CD8-positive, alpha-beta memory T cell (primary cell): ENCODE measurements at places on chromosomes 16 and 17.

DNA sequence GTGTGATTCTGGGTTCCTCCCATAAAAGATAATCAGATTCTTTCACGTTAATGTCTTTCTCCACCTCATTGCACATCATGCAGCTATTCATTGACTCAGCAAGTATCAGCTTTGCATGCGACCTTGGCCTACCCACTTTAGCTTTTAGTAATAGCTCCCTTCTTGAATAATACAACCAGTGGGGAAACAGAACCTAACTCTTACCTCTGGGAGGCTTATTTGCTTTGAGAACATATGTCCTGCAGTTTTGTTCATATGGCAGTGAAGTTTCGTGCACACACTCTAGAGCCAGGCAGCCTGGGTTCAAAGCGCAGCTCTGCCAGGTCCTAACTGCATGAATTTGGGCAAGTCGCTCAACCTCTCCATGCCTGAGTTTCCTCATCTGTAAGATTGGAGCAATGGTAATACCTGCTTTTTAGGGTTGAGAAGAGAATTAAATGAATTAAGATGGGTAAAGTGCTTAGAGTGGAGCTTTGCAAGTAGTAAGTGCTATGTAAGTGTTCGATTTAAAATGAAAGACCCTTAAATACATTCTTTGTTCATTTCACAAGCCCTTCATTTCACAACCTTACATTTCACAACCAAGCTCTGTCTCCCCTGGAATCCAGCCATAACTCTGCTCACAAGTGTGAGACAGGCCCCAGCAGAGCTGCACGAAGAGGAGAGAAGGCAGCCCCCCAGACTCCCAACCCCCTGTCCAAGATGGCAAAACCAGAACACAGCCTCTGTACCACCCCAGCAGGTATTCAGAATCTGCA, 29.3 kb downstream of the MAPT start:
- no peak for DNase-seq

- no peak for DNase-seq
These were observed 409.7 kb upstream of the CDH8 start for GRCh38 chr16:62445909-62446308.

GRCh38 chr16:79204486-79204885, 396.1 kb downstream of the MAF start:
- DNase-seq: no peak

GRCh38 chr16:86287664-86288201, 222.6 kb upstream of the FOXF1 start:
- no peak for DNase-seq

DNA sequence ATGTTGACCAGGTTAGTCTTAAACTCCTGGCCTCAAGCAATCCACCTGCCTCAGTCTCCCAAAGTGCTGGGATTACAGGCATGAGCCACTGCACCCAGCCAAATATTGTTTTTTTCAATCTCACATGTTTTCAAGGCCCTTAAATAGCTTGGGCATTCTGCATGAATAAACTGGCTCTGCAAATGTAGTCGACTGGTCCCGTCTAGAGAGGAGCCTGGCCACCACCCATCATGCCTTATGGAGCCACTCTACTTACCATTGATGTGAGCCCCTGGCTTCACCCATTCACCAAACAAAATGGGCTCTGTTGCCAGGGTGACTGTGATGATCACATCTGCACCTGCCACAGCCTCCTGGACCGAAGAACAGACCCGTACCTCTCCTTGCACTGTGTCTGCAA, 10.8 kb downstream of the CRYM start:
- no peak for DNase-seq

DNA sequence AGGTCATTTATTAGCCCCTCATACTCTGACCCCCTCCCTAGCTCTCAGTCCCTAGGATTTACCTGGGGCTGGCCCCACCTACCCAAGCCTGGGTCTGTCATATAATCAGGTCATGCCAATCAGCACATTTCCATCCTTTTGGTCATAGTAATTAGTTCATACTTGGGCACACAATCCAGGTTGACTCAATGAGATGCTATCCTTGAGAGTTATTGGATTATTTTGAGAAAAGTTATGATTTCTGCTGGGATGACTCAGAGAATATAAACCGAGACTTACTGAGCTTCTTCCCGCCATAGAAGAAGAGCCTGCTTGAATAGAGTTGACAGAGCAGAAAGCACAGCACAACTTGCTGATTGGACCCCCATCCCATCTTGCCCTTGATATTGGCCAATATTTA, 331.5 kb downstream of the CBLN1 start:
- DNase-seq: no peak

DNA sequence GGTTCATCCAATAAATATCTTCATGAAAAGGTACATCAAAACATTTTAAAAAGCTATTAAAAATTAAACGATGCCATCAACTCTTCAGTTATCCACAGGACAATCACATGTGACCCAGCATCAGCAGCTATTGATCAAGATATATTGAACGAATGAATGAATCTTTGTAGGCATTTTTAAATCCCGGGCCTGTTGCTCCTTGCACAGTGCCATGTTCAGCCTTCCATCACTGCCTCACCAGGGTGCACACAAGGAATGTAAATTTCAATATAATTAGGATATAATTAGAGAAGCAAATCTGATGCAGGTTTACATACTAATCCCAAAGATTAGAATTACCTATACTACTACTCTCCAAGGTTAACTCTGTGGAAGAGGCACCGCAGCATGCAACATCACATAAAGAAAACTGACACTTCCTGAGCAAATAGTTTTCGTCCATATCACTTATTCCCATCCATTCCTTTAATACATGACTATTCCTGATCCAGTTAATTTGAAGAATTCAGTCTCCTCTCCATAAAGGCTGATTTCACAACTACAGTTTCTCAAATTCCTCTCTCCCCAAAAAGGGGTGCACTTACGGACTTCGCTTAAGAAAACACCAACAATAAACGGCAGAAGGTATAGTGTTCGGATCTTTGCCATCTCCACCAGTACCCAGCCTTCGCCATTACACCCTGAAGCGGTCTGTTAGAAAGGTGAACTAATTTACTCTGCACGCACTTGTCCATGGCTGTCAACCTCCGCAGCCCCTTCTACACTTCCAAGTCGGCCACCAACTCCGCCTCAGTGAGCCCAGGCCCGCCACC, 938 bp downstream of the NCOR1 start:
- no peak for DNase-seq

DNA sequence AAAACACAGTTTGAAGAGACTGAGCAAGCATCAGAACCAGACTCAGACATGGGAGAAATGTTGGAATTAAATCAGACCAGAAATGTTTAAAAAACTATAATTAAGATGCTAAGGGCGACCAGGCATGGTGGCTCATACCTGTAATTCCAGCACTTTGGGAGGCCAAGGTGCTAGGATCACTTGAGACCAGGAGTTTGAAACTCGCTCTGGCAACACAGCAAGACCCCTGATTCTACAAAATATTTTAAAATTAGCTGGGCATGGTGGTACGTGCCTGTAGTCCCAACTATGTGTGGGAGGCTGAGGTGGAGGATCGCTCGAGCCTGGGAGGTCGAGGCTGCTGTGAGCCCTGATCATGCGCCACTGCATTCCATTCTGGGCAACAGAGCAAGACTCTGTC, 160.3 kb downstream of the COPRS start:
- DNase-seq: no peak

DNA sequence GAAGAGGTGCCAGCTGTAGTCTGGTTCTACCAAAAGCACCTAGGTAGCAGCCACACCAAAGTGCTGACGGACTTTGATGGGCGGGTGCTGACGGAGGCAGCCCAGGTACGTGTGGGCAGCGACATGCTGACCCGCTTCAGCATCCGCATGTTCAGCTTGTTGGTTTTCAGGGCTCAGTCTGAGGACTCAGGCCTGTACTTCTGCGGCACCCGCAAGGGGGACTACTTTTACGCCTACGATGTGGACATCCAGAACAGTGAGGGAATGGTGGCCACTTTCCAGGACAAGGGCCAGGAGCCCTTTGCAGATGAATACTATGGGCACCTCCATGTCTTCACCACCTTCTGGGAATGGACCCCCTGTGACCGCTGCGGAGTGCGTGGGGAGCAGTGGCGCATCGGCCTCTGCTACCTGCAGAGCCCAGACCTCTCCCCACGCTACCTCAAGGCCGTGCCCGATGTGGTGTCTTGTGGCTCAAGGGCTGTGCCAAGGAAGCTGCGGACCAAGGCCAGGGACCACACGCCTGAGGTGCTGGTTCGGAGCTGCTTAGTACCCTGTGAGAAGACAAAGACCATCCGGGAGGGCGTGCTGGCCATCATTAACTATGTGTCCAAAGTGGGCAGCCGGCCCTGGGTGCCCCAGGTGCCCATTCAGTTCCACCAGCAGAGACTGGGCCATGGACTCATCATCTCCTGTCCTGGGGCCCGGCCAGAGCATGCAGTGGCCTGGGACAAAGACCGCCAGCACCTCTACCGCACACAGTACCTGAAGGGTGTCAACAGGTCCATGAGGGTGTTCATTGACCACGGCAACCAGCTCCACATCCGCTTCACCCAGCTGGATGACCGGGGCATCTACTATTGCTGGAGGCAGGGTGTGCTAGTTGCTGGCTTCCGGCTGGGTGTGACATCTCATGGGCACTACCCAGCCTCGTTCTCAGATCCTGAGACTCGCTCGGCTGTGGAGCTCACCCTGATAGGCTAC, 5.0 kb upstream of the EFTUD2 start:
- no peak for DNase-seq

DNA sequence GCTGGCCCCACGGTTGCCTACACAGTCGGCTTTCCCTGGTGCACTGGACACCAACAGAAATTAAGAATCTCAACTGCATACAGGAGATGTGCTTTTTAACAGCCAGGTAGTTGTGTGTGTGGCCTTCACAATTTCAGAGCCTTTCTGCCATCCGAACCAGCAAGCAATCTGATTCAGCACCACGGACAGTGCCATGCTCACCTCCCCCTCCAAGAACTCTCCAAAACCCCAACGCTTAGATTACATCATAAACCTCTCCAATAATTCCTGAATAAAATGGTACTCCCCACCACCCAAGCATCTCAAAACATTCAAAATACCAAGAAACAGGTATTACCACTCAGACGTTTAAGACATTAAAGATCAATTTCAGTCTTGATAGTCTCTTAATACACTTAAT, 31.8 kb downstream of the USP7 start:
- peak; percentile 39 for DNase-seq

- no peak for DNase-seq
These were observed 2.3 kb downstream of the SALL1 start for GRCh38 chr16:51148678-51149228.

- DNase-seq: no peak
These were observed 24.4 kb downstream of the ADAMTS18 start for GRCh38 chr16:77410449-77410848.

DNA sequence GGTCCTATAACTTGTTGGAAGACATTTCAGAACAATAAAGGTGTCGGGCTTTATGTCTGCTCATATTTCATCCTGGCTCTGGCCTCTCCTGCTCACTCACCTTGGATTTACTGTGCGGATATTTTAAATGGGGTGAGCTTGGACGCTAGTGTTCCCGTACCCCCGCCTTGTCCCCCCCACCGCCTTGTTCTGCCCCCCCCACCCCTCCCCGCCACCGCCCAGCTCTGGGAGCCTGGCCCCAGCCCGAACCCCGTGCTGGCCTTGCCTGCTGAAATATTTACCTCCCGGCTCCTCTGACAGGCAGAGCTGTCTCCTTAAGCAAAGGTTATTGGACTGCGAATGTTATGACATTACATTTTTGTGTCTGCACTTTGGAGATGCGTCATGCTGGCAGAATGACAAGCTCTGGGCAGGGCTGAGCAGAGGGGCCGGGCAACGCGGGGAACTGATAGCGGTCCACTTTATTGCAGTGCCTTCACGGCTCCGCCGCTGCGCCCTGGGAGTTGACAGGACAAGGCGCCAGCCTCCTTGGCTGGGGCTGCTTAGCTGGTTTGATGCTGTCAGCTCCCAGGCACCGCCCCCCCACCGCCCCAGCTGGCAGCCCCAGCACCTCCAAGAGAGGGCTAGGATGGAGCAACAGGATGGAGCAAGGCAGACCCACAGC, 222.5 kb upstream of the GSE1 start:
- no peak for DNase-seq

GRCh38 chr16:65619606-65620005, 497.7 kb upstream of the CDH11 start:
- DNase-seq: no peak
